ENCODE measurements at places on chromosomes 16 and 17.

DNA sequence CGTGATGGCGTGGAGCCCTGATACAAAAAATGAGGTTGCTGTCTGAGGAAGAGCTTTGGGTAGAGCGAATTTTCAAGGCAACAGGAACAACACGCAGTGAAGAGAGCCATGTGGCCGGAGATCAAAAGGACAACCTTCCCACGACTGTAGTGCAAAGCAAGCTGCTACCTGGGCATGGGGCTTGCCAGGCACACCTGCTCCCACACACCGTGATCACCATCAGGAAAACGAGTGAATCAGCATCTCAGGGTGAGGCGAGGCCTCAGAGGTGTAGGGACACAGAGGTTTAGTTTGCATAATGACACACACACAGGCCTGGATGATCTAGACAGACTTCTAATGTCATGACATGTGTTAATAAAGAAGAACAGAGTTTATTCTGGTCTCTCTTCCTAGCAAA, 65.7 kb downstream of the PARN start:
- peak; percentile 92 for DNase-seq

DNA sequence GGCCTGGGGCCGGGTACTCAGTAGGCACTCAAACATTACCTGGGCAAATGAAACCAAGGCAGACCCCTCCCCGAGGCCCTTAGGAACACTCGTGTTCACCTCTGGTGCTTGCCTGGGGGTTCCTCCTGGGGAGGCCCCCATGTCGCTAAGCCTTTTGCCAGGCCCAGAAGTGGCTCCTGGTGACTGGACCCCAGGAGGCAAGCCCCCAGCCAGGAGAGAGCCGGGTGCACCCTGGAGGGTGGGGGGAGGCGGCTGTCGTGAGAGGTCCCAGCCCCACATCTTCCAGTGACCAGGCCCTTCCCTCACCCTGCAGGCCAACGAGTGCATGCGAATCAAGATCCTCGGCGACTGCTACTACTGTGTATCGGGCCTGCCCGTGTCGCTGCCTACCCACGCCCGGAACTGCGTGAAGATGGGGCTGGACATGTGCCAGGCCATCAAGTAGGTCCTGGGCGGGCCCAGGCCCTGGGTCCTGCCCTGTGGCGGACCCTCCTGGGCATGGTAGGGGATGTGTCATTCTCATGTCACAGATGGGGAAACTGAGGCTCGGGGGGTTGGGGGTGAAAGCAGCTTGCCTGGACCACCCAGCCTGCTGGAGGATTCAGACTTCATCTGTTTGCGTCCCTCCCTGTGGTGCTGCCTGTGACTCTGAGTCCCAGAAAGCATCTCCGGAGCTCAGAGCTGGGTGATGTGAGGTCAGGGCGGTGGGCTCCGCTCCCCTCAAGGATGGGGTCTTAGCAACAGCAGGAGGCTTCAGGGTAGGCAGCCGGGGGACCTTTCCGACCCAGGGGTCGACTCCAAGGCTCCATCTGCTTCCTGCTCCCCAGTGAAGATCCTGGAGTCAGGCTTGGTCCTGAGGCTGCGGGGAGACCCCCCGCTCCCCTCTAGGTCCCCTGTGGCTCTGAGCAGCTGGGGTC, 32.5 kb downstream of the ADCY7 start:
- no peak for DNase-seq

GRCh38 chr16:280991-281659, 734 bp downstream of the ARHGDIG start:
- DNase-seq, result no peak

GRCh38 chr16:69852815-69853214, 90.7 kb downstream of the WWP2 start:
- DNase-seq, result no peak

- peak; percentile 70 for DNase-seq
Observed at GRCh38 chr17:49779739-49780231, 8.7 kb upstream of the KAT7 start.

DNA sequence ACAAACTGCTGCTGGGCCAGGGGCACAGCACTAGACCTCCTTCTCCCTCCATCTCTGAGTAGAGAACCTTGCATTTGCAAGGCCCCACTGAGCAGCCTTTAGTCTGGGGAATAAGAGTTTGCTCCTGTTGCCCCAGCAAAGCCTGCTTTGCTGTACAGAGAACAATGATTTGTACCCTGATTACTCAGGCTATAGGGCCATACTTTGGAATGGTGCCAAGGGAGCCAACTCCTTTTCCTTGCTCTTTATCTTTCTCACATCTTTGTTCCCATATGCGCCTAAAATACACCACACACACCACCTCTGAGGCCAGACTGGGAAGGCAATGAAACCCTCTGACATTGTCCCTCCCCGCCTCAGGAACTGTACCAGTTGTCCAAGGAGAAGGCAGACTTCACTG, 21.2 kb downstream of the LIG3 start:
- no peak for DNase-seq

All from NCI-H526 (cell line).